ENCODE measurements at places on chromosomes 11 and 22.

DNA sequence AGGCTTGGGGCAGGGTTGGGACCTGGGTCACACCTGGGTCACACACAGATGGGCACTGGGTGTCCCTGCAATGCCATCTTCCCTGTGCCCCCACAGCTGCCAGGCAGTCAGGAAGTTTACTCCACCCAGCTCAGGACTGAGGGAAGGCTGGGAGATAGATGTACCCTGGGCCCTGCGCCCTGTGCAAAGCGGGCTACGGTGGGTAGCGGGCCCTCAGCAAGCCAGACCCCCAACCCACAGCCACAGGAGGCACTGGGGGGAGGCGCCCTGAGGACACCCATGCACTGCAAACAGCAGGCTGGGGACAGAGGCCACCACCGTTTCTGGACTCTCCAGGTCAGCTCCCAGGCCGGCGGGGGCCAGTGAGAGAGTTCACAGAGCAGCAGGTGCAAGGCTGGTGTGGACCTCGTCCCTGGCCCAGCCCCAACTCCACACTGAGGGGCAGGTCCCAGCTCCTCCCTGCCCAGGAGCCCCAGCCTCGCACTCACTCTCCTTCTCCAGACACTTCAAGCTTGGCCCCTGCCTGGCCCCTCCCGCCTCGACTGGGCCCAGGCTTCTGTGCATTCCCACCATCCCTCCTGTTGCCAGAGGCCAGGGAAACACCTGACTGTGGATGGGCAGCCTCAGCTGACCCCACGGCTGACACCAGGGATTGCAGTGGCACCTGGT is 4.9 kb downstream of the DUSP8 start:
- no peak for DNase-seq

DNA sequence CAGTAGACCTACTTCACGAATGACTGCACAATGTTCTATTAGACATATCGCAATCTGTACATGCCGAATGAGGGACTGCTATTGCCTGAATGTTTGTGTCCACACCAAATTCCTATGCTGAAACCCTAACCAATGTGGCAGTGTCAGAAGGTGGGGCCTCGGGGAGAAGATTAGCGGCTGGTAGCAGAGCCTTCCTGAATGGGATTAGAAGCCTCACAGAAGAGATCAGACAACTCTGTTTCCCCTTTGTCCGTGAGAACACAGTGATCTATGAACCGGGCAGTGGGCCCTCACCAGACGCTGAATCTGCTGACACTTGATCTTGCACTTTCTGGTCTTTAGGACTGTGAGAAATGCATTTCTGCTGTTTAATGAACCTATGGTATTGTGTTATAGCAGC is 33.1 kb downstream of the LRFN4 start:
- DNase-seq = no peak

GRCh38 chr22:26436903-26437515 is 7.9 kb downstream of the ASPHD2 start:
- no peak for DNase-seq

DNA sequence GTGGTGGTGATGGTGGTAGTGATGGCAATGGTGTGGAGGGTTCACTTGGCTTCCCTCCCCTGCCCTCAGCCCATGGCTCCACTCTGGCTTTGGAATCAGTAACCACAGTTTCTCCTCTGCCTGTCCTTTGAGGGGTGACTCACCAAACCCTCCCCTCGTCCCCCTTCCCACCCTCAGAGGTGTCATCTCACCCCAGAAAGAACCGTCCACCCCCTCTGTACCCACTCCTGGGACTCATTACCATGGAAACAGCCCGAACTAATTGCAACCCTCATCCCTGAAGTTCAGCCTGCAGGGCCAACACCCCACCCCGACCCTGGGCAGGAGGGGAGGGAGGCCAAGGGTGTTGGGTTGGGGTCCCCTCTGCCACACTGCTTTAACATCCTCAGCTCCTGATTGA is 26.6 kb downstream of the PHLDB1 start:
- no peak for DNase-seq

- no peak for DNase-seq
Observed at GRCh38 chr11:34891611-34892010, 24.6 kb downstream of the APIP start.

DNA sequence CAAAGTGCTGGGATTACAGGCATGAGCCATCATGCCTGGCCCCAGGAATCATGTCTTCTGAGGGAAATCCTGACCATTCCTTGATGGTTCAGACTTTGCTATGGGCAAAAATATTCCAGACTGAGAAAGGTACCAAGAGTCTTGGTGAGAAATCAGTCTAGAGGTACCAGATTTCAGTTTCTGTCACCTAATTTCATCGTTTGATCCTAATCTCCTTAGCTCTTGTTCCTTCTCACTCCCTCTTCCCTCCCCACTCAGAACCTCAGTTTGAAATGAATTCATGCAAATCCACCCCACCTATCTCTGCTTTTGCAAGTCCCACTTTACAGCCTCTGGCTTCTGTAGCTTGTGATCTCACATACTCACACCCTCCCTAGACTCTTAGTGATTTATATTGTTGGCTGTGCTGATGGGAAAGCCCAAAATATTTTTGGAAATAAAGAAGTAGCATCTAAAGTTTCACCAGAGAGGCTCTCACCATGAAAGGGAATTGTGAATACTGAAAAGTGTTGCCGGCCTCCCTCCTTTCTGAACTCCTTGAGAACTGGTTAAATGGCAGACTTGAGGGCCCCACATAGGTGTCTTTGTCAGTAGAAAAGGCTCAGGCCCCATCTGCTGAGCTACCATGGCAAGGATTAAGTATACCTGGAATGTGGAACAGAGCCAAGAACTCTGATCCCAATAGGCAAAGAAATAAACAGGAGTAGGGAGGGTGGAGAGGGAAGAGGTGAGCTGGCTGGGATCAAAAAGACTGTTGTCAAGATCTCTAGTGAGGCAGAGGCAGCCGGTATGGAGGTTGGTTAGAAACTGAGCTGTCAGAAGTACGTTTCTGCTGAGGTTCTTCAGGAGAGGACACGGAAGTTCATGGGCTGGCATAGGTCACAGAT is 190.5 kb upstream of the MTMR2 start:
- DNase-seq = no peak

- DNase-seq = no peak
Observed at GRCh38 chr11:68865241-68865640, 23.5 kb upstream of the CPT1A start.

GRCh38 chr11:47510209-47510608 is 42.7 kb downstream of the CELF1 start:
- DNase-seq = no peak

GRCh38 chr11:120715239-120715638 is 203.7 kb downstream of the GRIK4 start:
- DNase-seq = no peak

GRCh38 chr22:50620593-50621355 is 7.2 kb downstream of the ARSA start:
- DNase-seq = no peak

Data from neural crest cell (in vitro differentiated cells).